ENCODE measurements at places on chromosomes 16 and 17. TPM values are rescaled to one million over a fixed set of nuclear protein-coding genes. Genes with fewer than 3 reads are reported as not detected.

Gene DNASE1L2
- 0.33 TPM for polyA plus RNA-seq

Gene OSBPL7
- 4.5 TPM for polyA plus RNA-seq

DNA sequence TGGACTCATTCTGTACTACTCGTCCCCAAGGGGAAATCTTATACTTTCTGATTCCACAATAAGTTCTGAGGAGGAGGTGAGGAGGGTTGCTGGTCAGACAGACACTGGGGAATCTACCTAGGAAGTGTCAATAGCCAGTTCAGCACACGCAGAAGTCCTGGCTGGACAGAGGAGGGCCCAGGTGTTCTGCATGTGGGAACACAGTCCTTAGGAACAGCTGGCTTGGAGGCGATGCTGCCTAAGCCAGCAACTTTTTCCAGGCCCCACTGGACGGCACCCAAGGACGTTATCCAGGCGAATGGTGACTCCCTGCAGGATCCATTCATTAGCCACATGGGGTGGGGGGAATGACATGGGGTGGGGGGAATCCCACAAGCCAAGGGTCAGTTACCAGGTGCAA lies 29.9 kb upstream of the WFIKKN2 start:
- no peak for DNase-seq

DNA sequence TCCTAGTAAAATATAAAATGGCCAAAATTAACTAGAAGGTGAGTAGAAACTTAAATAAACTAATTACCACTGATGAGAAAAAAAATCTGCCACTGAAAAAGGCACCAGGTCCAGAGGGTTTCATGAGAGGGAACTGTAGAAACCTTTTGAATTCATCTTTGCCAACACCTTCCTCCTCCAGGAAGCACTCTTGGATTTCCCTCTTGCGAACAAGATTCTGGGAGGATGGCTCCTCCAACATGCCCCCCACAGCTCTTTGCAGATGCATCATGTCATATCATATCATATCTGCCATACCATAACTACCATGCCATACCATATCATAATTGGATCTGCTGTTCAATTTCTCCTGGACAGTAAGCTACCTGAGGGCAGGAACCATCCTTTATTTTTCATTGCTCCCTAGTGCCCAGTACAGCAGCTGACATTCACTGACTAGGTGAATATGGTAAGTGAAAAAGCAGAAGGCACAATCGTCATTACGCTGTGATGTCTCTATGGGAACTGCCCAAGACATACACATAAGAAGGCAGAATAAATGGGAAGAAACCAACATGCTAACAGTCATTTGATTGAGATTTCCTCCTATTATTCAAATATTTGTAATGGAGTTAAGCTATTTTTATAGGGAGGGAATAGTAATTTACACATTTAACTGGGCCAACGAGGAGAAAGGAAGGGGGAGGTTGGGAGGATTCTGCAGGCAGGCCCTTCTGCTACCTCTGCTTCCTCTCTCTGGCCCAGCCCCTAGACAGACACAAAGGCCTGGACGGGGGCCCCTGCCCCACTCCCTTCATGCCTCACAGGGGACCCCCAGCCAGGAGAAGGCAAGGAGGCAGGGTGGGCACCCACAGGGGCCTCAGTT lies 110.1 kb upstream of the SMURF2 start:
- DNase-seq = no peak

DNA sequence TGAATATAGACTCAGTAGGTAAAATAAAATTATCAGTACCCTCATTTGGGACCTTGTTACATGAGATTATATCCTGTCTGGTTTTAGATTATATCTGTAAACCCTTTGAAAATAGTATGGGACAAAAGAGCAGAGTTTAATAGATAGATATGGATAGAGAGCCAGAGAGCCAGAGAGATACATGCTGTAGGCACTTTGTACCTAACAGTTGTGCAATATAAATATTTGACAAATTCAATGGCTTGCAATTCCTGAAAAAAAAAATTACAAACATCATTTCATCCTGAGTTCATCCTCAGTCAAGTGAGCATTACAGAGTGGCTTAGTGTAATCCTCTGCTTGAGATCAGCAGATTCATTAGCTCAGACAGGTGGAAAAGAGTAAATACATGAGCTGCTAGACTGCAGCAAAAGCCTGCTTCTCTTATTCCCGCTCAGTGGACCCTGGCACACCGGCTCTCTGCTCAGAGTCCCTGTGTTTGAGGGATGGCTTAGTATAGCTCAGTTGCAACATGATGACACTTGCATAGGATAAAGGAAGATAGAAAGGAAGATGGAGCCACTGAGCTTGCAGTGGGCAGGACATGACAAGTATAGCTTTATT lies 931.6 kb upstream of the GOT2 start:
- DNase-seq = no peak

DNA sequence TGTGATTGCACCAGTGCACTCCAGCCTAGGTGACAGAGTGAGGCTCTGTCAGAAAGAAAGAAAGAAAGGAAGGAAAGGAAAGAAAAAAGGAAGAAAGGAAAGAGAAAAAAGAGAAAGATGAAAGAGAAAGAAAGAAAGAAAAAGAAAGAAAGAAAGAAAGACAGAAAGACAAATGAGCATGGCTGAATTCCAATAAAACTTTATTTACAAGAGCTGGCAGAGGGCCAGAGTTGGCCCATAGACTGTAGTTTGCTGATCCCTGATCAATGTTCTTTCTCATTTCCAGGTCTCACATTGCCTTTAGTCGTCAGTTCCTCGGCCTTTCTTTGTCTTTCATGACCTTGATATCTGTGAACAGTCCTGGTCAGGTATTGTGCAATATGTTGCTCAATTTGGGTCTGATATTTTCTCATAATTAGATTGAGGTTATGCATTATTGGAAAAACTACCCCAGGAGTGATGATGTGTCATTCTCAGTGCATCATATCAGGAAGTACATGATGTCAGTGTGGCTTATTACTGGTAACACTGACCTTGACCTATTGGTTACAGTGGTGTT lies 68.5 kb upstream of the MED9 start:
- DNase-seq = no peak

- DNase-seq = no peak
Measured at GRCh38 chr17:14304222-14304772, 3.4 kb downstream of the HS3ST3B1 start.
